ENCODE measurements at places on chromosomes 6 and 20.
A peak's percentile ranks its signal among the peaks of the same experiment; 100 is the strongest.

GRCh38 chr6:4382362-4382853 is 247.0 kb upstream of the ECI2 start:
- DNase-seq: no peak

GRCh38 chr20:24787071-24787470 is 162.0 kb upstream of the CST7 start:
- no peak for DNase-seq

- DNase-seq: no peak
Measured at GRCh38 chr6:99619409-99619762, 12.8 kb downstream of the PRDM13 start.

- DNase-seq: no peak
Measured at GRCh38 chr6:108117427-108118358, 43.2 kb upstream of the OSTM1 start.

- no peak for DNase-seq
Measured at GRCh38 chr20:11719153-11719552, 198.5 kb upstream of the BTBD3 start.

DNA sequence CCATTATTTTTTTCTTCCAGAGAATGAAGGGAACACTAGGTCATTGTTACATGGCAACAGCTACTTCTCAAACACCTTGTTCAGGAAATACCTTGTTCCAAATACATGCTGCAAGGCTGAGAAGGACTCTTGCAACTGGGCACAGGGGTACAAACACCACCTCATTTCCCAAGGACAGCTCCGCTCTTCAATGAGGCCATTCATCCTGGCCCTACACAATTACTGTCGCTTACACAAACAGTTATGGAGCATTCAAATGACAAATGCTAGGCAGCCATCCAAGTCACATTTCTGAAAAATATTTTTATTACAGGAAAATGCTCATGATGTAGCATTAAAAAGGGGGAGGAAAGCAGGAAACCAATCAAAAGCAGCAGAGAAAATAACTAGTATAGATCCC is 611.9 kb downstream of the DHX35 start:
- no peak for DNase-seq

GRCh38 chr6:98832284-98833056 is 1.9 kb upstream of the POU3F2 start:
- DNase-seq: peak; percentile 66

- DNase-seq: no peak
Measured at GRCh38 chr6:169801396-169802160, 50.2 kb downstream of the ERMARD start.

GRCh38 chr20:64050261-64051032 is 1.0 kb upstream of the SOX18 start:
- no peak for DNase-seq

- DNase-seq: no peak
Measured at GRCh38 chr6:162852192-162852591, 124.4 kb downstream of the PACRG start.

- no peak for DNase-seq
Measured at GRCh38 chr6:39060467-39061160, 12.0 kb downstream of the GLP1R start.

DNA sequence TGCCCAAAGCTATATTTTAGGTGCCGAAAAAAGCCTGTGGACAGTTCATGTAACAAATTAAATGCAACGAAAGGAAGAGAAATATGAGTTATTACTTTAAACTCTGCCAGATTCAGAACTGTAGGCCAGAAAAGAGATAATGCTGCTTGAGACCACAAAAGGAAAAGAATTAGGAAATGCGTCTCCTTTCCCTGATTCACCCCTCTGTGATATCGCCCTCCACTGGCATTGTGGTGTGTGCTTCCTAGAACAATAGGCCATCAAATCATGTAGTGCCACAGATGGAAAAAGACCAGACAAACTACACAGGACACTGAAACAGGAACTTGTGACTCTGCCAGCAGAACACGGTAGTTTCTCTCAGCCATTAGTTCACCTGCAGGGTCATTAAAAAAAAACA is 14.7 kb upstream of the LAMA4 start:
- DNase-seq: no peak

- no peak for DNase-seq
Measured at GRCh38 chr20:50932016-50932485, 814 bp upstream of the ADNP start.

DNA sequence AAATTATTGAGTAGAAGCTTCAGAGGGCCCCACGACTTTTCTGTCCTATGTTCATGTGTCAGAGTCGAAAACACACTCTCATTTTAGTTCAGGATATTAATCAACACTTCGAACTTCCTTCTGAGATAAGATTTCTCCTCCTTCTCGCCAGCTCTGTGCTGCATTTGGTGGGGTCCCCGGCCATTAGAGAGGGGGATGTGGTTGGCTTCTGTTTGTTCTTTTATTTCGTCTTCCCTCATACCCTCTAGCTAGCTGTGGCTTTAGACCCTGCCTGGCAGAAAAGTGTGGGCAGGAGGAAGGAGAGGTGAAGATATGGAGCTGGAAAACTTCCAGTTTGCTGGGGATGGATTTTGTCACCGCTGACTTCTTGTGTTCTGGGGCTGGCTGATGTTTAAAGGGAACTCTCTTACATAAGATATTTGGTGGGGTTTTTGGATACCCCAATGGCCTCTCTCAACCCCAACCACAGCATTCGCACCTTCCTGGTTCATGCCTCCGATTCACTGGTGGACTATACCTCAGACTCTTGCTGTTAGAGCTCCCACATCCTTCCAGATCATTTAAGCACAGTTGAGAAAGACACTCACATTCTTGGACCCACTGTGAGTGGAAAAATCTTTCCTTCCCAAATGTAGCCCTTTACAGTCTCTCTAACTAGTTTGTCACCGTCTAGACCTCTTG is 30.7 kb upstream of the TMX4 start:
- DNase-seq: no peak

DNA sequence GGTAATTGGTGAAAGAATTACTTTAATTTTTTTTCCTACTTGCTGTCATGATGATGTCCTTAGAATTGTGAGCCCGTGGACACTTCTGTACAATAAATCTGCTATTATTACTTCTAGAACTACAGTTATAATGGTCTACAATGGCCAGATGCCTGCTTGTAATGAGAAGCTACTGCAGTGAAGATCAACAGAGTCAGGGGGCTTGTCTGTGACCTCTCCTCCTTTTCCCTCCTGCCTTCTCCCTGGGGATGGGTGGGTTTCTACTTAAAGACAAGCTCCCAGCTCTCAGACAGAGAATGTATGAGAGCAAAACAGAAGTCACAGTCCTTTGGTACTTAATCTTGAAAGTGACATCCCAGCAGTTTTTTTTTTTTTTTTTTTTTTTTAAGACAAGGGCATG is 13.2 kb upstream of the PANK2 start:
- DNase-seq: no peak

GRCh38 chr6:42522036-42522435 is 41.8 kb upstream of the UBR2 start:
- DNase-seq: no peak

GRCh38 chr6:63475707-63476106 is 96.6 kb upstream of the LOC128125822 start:
- DNase-seq: no peak

- peak; percentile 43 for DNase-seq
Measured at GRCh38 chr6:95227351-95227750, 350.0 kb upstream of the MANEA start.

- DNase-seq: peak; percentile 88
Measured at GRCh38 chr20:57930351-57930750, 220.5 kb upstream of the PMEPA1 start.

DNA sequence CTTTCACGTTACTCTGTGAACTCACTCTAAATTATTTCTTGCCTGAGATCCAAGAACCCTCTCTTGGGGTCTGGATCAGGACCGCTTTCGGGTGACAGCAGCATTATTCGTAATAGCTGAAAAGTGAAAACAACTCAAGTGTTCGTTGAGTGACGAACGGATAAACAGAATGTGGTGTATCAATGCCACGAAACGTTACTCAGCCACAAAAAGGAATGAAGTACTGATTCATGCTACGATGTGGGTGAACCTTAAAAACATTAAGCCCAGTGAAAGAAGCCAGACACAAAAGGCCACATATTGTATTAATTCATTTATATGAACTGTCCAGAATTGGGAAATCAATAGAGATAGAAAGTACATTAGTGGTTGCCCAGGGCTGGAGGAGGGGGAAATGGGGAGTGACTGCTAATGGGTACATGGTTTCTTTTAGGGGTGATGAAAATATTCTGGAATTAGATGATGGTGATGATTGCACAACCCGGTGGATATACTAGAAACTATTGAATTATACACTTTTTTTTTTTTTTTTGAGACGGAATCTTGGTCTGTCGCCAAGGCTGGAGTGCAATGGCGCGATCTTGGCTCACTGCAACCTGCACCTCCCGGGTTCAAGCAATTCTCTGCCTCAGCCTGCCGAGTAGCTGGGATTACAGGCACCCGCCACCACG is 8.4 kb downstream of the PTGIS start:
- no peak for DNase-seq

GRCh38 chr6:131683479-131683878 is 17.7 kb downstream of the OR2A4 start:
- no peak for DNase-seq

DNA sequence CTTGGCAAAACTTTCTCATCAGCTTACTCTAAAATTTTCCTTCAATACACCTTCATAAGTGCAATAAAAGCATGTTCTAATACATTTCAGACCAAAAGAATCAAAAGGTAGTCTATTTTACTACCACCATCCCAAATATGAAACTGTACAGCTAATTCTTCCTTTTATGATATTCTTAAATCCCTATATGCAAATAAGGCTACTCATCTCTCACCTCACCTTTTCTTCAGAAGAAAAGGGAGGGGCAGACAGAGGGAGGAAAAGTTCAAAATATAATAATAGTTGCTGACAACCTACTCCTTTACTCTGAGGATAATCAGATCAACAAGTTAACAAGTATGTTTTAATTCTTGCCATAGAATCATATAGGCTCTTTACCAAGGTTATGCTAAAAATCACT is 7.4 kb downstream of the C6orf120 start:
- no peak for DNase-seq

DNA sequence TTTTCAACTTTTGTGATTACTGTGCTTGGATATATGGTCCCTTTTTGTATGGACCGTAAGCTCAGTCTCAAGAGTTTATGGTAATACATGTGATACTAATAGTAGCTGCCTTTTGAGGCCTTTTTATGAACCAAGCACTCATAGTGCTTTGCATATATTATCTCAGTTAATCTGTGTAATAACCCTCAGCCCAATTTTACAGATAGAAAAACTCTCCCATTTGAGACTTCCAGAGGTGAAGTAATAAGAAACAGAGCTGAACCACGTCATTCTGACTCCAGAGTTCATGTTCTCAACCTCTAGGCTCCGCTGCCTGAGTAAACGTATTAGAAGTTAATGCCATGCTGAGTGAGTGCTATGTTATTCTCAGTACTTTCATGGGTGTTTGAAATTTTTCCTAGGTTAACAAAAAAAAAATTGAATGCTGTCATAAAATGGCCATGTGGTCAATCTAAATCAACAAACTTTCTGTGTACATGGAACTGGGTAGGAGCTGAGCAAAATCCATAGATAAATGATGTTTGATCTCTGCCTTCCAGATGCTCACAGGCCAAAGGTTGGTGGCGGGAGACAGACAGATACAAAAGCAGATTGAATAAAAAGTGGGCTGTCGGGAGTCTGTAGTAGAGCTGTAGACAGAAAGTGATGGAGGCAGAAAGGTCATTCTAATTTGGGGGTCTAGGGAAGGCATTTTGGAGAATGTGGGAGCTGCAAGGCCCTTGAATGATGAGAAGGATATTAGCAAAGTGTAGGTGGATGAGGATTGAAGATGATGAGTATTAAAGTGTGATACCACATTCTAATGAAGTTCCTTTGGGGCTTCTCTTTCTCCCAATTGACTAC is 22.6 kb upstream of the ELOVL2 start:
- no peak for DNase-seq

- DNase-seq: peak; percentile 44
Measured at GRCh38 chr6:169051371-169051770, 202.3 kb downstream of the THBS2 start.

DNA sequence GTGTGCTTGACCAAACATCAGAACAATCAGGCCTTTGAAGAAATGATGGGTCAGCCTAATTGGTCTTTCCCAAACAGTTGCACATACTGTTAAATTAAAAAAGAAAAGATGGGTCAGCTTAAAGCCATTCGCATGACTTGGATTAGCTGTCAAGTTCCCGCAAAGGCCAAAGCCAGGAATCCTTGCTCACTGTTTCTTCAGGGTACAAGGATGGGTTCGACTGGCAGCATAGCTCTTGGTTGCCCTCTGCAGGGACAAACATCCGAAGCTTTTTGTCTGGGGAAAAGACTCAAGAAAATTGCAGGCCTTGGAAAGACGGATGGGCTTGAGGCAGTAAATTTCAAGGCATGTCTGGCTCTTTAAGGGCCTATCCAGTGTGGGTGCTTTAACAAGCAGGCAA is 168.0 kb downstream of the HDGFL1 start:
- peak; percentile 41 for DNase-seq

DNA sequence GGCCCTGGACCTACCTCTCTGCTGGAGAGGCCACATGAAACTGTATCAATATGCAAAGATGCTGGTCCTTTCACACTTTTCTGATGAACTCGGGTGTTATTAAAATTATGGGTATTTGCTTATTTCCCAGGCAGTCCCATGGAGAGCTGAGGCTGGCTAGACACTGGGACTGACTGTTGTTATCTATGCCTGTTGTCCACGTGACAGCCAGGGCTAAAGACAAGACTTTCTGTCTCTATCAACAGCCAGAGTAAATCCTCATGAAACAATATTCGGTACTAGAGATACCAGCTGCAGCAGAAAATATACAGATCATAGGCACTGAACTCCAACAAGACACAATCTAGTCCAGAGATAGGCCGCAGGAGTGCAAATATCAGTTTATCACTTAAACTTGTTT is 236.4 kb downstream of the FOXA2 start:
- no peak for DNase-seq

DNA sequence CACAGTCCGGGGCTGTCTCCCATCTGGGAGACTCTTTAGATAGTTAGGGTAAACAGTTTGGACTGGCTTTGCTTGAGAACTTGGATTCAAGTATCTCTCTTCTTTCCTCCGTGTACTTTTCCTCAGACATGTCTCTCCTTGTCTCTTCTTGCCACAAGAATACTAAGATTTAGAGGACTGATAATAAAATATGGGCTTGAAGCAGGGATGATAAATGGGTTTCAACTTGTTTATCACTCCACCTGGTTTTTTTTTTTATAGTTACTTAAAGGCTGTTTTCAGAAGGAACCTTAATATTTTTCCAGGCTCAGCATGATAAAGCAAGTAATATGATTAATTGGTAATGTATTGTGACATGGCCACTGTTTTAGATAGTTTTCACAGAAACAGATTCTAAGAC is 40.9 kb upstream of the KIF13A start:
- DNase-seq: no peak

DNA sequence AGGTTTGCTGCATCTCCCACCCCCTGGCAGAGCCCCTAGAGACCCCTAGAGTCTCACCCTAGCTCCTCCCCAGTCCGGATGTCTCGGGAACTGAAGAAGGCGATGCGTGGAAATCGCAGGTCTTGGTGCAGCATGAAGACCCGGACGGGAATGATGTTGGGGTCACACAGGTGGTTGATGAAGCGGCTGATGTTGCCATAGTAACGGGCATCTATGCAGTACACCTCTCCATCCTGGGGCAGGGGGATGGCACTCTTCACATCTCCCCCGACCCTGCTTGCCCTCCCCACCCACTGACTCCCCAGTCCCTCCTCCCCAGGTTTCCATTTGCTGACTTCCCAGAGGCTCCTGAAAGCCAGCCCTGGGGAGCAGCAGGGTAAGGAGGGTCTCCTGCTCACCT is 1.8 kb upstream of the SLC44A4 start:
- DNase-seq: no peak
